ENCODE measurements at places on chromosomes 5 and 9. TPM values are rescaled to one million over a fixed set of nuclear protein-coding genes. Genes with fewer than 3 reads are reported as not detected.

The PRRC1 gene
- 72.5 TPM for total RNA-seq

The IFNA13 gene
- not detected for total RNA-seq

The SPINK1 gene
- total RNA-seq, result not detected

The CRB2 gene
- 36.4 TPM for total RNA-seq

The SPINK13 gene
- total RNA-seq, result not detected

Data from camera-type eye (tissue), 1 donor.